SK-N-SH (cell line): ENCODE measurements at places on chromosomes 7 and 10.

DNA sequence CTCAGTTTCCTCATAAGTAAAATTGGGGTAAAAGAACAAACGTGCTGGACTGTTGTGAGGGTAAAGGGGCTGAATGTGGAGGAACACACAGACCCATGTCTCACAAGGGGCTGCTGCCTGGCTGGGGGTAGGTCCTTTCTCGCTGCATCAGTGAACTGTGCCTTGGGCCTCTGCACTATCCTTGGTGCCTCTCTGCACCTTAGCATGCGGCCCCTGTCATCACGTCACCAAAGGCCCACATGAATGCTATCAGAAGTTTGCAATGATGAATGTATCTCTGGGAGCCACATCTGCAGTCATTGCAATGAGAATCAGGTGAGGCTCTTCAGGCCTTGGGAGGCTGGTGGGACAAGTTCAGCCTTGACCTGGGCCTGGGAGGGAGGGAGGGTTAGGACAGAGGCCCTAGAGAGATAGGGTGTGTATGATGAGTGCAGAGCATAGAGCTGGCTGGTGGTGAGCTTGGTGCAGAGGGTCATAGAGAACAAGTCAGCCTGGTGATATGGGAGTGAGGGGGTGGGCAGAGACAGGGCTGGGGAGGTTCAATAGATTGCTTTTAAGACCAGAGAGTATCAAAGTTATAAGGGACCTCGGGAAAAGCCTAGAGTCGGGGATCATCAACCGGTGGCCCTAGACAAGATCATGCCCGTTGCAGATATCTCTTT, 308.4 kb downstream of the RPS24 start:
- no peak for DNase-seq

- no peak for DNase-seq
Observed at GRCh38 chr10:121305066-121305465, 293.2 kb downstream of the FGFR2 start.

- DNase-seq: no peak
Observed at GRCh38 chr10:8070440-8070839, 16.0 kb downstream of the GATA3 start.

GRCh38 chr7:125611582-125611981, 682.0 kb upstream of the POT1 start:
- DNase-seq: no peak

DNA sequence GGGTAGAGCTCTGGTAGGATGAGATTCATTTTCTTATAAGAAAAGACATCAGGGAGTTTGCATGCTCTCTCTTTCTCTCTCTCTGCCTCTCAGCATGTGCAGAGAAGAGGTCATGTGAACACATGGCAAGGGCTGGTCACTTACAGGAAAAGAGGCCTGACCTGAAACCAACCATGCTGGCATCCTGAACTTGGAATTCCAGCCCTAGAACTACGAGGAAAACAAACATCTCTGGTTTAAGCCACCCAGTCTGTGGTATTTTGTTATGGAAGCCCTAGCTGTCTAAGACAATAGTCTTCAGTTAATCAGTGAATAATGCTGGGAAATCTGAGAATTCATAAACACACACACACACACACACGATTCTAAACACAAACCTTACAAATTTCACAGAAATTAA, 1104.2 kb upstream of the LRRN3 start:
- no peak for DNase-seq

GRCh38 chr10:31468536-31468859, 149.5 kb downstream of the ZEB1 start:
- DNase-seq: no peak

GRCh38 chr10:108410236-108410635, 1245.7 kb upstream of the SORCS1 start:
- DNase-seq: no peak

- DNase-seq: no peak
Observed at GRCh38 chr7:153628825-153629224, 423.4 kb upstream of the DPP6 start.

GRCh38 chr10:131162866-131163843, 148.4 kb downstream of the TCERG1L start:
- DNase-seq: no peak

DNA sequence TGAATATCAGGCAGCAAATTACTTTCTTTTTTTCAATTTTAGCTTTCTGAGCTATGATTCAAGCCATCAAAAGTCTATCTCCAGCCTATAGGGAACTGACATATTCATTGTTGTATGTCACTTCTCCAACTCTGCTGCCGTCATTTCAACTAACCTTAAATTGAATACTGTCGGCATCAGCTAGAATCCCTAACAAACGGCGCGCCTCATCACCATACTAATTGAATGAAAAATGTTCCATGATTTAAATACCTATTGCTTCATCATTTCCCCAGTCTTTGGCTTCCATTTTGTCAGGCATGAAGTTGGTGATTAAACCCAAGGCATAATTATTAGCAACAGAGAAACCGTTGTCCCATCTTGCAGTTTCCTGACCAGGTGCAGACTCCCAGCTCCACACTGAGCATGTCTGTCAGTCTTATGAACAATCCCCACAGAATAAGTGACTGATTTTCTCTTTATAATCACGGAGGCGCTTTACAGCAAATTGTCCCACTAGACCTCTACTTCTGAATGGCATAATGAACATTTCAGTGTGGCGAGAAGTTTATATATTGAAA, 83.5 kb upstream of the NPY start:
- DNase-seq: no peak

- DNase-seq: no peak
Observed at GRCh38 chr7:129401967-129402860, 32.0 kb upstream of the STRIP2 start.

- no peak for DNase-seq
Observed at GRCh38 chr10:77081481-77081891, 556.1 kb downstream of the KCNMA1 start.
